ENCODE measurements at places on chromosomes 11 and 22.

GRCh38 chr11:83715927-83716535, 429.9 kb upstream of the CCDC90B start:
- DNase-seq, result no peak

- no peak for DNase-seq
Observed at GRCh38 chr22:23401910-23402274, 178.2 kb downstream of the IGLL1 start.

DNA sequence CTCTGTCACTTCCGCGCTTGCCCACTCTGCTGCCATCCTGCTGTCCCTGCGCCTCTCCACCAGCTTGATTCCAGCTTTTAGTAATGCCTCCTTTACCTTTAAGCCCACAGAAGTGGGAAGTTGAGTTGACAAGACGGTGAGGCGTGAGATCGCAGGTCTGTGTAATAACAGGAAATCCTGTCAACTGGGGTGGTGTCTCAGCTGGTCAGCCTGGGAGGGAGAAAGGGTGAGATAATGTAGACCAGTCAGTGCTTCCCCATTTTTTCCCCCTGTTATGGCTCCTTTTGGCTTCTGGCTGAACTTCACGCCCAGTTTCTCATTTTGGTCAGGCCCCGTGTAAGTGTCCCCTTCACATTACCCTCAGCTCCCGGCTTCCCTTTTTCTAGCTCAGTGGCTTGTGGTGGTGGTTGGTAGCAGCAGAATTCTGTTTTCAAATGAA, 98.9 kb downstream of the TRAF6 start:
- DNase-seq, result no peak

DNA sequence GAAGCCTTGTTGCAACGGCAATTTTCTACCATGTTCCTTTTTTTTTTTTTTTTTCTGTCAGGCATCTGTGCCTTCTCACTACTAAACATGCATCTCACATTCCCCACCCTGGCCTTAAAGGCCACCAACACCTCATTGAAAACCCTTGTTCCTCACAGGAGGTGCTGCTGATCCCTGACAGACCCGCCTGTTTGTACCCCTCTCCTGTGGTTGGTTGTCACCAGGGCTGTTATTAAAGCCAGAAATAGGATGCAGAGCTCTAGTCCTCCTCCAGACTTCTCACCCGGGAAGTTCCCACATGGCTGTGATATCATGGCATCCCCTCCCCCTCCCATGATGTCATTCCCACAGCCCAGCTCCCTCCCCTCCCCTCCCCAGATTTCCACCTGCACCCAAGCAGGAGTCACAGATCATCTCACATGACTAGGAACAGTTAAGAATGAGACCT, 302.8 kb upstream of the NCAM1 start:
- DNase-seq, result no peak

DNA sequence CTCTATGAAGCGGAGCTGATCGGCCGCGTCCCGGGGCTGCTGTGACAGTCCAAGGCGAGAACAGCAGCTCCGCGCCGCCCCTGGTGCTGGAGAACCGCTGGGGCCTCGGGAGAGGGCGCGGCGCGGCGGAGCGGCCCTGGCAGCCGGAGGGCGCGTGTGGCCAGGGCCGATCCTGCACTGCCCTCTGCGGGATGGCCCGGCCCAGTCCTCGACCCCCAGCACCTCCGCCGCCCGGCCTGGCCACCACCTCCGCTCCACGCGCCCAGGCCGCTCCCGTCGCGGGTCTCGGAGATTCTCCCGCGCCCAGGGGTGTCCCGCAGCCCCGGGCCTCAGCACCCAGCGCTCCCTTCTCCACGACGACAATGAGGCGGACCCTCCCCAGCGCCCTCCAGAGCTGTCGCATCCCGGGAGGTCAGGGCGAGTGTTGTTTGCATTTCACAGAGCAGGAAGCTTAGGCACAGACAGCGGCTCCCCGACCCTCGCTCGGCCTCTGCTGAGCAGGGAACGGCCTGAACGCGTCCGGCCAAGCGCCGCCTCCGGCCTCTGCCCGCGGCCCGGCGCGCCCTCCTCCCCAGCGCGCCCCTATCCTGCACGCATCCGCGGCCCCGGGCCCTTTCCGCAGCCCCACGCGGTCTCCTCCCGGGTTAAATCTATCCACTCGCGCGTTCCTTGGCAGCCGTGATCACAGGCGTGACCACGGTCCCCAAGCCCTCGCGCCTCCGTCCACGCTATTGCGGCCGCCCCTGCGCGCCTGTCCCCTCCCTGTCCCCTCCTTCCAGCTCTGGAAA, 109.7 kb downstream of the WNT7B start:
- DNase-seq, result no peak

GRCh38 chr11:118897721-118898310, 14.1 kb downstream of the CXCR5 start:
- no peak for DNase-seq

DNA sequence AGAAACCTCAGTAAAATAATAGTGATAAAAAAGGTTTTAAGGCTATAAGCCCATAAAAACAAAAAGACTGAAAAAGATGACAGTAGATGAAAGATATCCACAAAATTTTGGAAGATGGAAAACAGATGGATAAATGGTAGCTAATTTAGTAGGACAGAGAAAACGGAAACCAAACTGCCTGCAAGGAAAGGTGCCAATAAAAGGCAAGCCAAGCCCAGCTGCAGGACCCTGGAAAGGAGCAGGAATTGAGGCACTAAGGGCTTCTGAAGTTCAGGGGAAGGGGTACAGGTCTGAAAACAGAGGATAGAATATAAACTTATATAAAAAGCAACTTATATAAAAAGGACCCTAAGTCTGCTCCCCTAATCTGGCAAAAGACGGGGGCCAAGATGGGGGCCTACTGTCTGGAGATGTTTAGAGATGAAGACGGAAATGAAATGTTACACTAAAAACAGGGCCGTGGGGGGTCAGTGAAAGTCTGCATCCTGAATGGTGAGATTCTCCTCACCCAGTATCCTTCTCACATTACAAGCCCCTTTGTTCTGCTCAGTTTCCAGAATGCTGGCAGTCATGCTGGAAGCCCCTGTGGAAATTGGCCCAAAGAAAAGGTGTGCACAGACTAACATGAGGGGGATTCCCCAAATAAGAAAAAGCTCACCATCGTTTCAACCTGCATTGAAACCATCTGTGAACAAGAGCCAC, 269.3 kb upstream of the PITPNB start:
- no peak for DNase-seq

DNA sequence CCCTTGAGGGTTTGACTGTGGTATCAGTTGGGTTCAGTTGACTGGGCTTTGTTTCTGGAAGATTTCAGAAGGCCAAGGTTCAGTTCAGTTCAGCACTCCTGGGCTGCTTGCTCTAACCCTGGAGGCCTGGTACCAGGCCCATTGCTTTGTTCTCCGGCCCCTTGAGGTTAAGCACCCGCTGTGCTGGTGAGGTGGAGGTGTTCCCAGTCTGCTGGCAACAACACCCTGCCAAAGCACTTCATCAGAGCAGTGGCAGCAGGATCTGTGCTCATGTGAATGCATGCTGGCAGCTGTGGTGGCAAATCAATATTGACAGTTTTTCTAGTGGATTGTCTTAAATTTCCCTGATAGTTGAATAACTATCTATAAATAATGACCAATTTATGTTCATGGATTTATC, 3.8 kb upstream of the SCGB1D1 start:
- DNase-seq, result no peak

- DNase-seq, result no peak
Observed at GRCh38 chr11:91513734-91514133, 710.9 kb upstream of the FAT3 start.

GRCh38 chr11:69297787-69298266, 3.9 kb downstream of the MYEOV start:
- DNase-seq, result no peak

DNA sequence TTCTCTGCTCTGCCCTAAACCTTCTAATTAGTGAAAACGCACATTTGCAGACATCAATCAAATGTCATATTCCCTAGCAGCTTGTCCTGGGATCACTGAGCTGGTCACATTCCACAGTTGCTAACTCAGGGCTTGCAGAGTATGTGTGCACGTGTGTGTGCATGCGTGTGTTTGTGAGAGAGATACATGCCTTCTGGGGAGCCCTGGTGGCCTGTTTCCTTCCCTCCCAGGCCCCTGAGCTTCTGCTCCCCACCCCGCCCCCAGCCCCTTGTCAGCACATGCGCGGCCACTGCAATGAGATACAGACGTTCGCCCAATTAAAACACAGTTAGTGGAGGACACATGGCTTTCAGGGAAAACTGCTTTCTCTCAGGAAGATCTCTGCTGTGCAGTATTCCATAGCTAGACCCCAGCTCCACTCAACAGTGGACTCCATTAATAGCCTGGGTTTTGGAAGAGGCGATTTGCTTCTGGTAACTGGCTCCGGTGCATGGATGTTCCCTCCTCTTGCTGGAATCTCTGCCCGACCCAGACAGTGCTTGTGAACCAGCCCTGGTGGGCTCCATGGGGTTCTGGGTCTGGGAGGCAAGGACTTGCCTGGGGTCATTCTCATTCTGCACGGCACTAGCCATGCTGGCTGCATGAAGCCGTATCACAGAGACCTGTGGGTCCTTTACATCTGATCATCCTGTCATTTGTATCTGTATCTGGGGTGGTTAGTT, 17.7 kb downstream of the LRP5 start:
- DNase-seq, result no peak

DNA sequence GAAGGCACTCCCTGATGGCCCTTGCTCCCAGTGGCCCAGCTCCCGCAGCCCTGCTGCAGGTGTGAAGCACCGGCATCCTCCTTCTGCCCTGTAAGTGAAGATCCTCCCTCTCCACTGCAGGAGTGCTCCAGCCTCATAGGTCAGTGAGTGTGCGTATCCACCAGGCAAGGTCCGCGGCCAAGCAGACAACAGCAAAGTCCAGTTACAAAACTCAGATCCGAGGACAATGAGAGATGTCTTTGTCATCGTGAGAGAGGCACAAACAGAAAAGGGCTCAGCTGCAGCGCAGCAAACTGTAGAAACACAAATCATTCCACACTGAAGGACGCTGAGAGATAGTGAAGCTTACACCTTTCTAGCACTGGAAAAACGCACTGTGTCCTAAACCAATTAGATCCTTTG, 46.1 kb downstream of the MYH9 start:
- DNase-seq, result no peak

Measured in NT2/D1 (cell line).